ENCODE measurements at places on chromosomes 6 and 20. TPM values are rescaled to one million over a fixed set of nuclear protein-coding genes. Genes with fewer than 3 reads are reported as not detected.

GRCh38 chr6:142569676-142570075 lies 267.9 kb downstream of the ADGRG6 start:
- peaks cover 3% of the 10 kb centered on the region for H3K27me3 ChIP-seq
- no peak overlapping the region for H3K4me3 ChIP-seq
- no peak overlapping the region for H3K27ac ChIP-seq
- H3K36me3 ChIP-seq: no peaks in the 10 kb centered on the region

CENPW gene
- 15.0 TPM for total RNA-seq

- H3K4me1 ChIP-seq: peaks cover 13% of the 10 kb centered on the region
- H3K36me3 ChIP-seq: no peaks in the 10 kb centered on the region
- no peak overlapping the region for H3K4me3 ChIP-seq
- peak; percentile 86 for DNase-seq
Measured at GRCh38 chr6:142893088-142893487, 51.9 kb downstream of the HIVEP2 start.

HLA-DQA2 gene
- not detected for total RNA-seq

- H3K27me3 ChIP-seq: no peaks in the 10 kb centered on the region
- peaks cover 13% of the 10 kb centered on the region for H3K4me1 ChIP-seq
- H3K27ac ChIP-seq: peak overlapping the region; percentile 90
- H3K36me3 ChIP-seq: peaks cover 3% of the 10 kb centered on the region
Measured at GRCh38 chr20:51695574-51696303, 72.5 kb downstream of the ATP9A start.

DEFB118 gene
- total RNA-seq: not detected

DNA sequence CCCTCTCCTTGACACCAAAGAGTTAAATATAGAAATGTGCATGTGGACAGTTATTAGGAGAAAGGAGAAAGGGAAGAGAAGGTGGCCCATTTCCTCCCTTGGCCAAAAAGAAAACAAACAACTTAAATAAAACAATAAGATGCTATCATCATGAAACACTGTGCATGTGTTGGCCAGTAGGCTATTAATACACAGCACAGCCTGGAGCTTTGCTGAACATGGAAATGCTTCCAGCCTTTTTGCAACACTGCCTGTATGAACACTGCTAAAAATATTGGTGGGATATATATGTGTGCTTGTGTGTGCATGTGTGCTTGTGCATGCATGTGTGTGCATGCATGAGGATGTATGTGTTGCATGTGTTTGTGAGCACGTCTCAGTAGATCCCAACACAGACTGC lies 100.4 kb downstream of the LY86 start:
- no peaks in the 10 kb centered on the region for H3K36me3 ChIP-seq
- no peak overlapping the region for H3K27ac ChIP-seq
- H3K27me3 ChIP-seq: peaks cover 4% of the 10 kb centered on the region
- peaks cover 2% of the 10 kb centered on the region for H3K4me1 ChIP-seq
- no peak for DNase-seq

DNA sequence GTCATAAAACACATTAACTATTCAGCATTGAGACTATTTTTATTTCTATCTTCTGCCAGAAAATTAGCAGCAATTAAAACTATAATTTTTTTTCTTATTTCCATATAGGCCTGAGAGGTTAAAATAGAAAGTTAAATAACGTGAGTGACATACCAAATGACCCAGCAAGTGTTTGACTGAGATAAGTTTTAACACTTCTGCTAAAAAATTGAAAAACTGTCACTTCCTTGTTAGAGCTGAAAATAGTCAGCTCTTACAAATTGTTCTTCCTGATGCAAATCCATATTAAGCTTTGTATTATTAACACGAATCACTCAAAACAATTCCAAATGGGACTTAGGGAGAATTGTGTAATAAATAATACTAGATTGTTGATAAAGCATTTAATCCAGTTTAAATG lies 26.5 kb upstream of the STX11 start:
- H3K36me3 ChIP-seq: no peaks in the 10 kb centered on the region
- DNase-seq: no peak
- no peak overlapping the region for H3K27ac ChIP-seq
- no peak overlapping the region for H3K4me3 ChIP-seq
- peaks cover 3% of the 10 kb centered on the region for H3K27me3 ChIP-seq

- no peaks in the 10 kb centered on the region for H3K4me1 ChIP-seq
- no peak for DNase-seq
- H3K4me3 ChIP-seq: no peak overlapping the region
Measured at GRCh38 chr6:164911151-164911550, 398.3 kb downstream of the C6orf118 start.

FOXQ1 gene
- not detected for total RNA-seq

LHFPL5 gene
- not detected for total RNA-seq

DNA sequence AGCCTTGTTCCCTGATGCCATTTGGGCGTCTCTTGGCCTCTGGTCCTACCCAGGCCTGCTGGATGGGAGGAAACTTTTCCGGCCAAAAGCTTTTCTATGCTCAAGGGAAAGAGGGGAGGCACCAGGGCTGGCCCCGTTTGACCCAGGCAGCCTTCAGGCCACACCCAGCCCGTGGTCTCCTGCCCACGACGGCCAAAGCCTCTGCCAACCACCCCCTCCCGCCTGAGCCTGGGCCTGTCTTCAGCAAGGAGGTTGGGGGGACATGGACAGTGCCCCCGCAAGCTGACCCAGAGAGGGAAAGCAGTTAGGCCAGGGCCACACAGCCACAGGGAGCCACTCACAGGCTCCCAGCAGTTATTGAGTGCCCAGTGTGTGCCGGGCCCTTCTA lies 49.5 kb downstream of the SRC start:
- peaks cover 37% of the 10 kb centered on the region for H3K36me3 ChIP-seq
- DNase-seq: no peak
- no peak overlapping the region for H3K4me3 ChIP-seq
- no peaks in the 10 kb centered on the region for H3K4me1 ChIP-seq
- H3K27me3 ChIP-seq: no peaks in the 10 kb centered on the region

OR2H2 gene
- total RNA-seq: not detected

DNA sequence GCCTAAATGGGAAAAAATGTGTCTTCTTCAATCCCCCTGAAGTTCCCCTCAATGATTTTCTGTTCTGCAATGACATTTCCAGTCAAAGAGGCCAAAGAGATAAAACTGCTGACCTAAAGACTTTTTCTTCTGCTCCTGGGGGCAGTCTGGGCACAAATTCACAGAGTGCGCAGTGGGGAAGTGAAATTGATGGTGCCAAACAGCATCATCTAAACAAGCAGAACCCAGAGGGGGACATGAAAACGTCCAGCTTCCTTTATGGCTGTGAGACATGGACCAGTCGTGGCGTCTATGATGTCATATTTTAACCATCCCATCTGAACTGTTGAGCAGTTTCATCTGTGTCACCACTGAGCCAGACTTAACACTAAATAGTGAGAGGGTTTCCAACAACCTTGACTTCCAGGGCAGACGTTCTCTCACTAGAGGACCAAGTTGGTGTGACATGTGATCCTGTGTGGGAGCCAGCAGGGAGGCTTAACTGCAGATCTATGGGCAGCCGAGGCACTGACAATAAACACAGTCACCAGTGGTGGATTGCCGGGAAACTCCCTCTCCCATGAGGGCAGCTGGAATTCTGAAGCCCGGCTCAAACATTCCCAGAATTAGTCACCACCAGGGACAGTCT lies 12.4 kb downstream of the SCML4 start:
- no peaks in the 10 kb centered on the region for H3K4me1 ChIP-seq
- no peak overlapping the region for H3K4me3 ChIP-seq
- peaks cover 24% of the 10 kb centered on the region for H3K27me3 ChIP-seq
- H3K36me3 ChIP-seq: no peaks in the 10 kb centered on the region
- peak; percentile 21 for DNase-seq

DNA sequence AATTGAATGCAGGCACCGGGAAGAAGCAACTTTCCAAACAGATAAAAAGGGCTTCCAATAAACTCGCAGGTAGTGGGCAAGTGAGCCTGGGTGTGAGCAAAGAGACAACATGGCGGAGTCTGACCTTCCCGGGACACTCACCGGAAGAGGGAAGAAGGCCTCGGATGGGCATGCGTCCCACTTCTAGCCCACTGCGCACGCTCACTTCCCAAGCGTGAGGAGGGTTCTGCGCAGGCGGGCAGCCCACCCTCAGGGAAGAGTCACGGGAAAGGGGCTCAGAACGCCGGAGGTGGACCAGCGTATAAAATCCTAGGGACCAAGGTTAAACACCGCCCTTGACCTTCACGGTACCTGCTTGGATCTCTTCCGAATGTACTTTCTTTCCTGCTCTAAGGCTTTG lies 95.5 kb upstream of the AFDN start:
- DNase-seq: no peak
- H3K4me1 ChIP-seq: no peaks in the 10 kb centered on the region
- H3K27ac ChIP-seq: no peak overlapping the region
- H3K36me3 ChIP-seq: no peaks in the 10 kb centered on the region
- no peaks in the 10 kb centered on the region for H3K27me3 ChIP-seq

GRCh38 chr6:141659582-141659981 lies 473.1 kb upstream of the GJE1 start:
- no peak overlapping the region for H3K4me3 ChIP-seq
- H3K27me3 ChIP-seq: no peaks in the 10 kb centered on the region
- H3K36me3 ChIP-seq: no peaks in the 10 kb centered on the region
- no peak overlapping the region for H3K27ac ChIP-seq
- H3K4me1 ChIP-seq: no peaks in the 10 kb centered on the region

- H3K27me3 ChIP-seq: no peaks in the 10 kb centered on the region
- peaks cover 25% of the 10 kb centered on the region for H3K36me3 ChIP-seq
- H3K4me1 ChIP-seq: no peaks in the 10 kb centered on the region
- no peak overlapping the region for H3K27ac ChIP-seq
- no peak overlapping the region for H3K4me3 ChIP-seq
- no peak for DNase-seq
Measured at GRCh38 chr20:25452333-25452732, 44.9 kb downstream of the GINS1 start.

- DNase-seq: peak; percentile 61
- H3K4me1 ChIP-seq: peaks cover 5% of the 10 kb centered on the region
- H3K27ac ChIP-seq: peak overlapping the region; percentile 8
- no peaks in the 10 kb centered on the region for H3K36me3 ChIP-seq
- H3K27me3 ChIP-seq: no peaks in the 10 kb centered on the region
Measured at GRCh38 chr20:58603721-58604120, 47.4 kb upstream of the STX16 start.

GRCh38 chr20:1987826-1988225 lies 6.0 kb downstream of the PDYN start:
- no peak overlapping the region for H3K4me3 ChIP-seq
- no peaks in the 10 kb centered on the region for H3K36me3 ChIP-seq
- peaks cover 30% of the 10 kb centered on the region for H3K27me3 ChIP-seq
- no peaks in the 10 kb centered on the region for H3K4me1 ChIP-seq

- H3K36me3 ChIP-seq: no peaks in the 10 kb centered on the region
- H3K27me3 ChIP-seq: peaks cover 8% of the 10 kb centered on the region
- peaks cover 2% of the 10 kb centered on the region for H3K4me1 ChIP-seq
Measured at GRCh38 chr6:20325641-20326421, 75.8 kb upstream of the E2F3 start.

HRH3 gene
- not detected for total RNA-seq

DNA sequence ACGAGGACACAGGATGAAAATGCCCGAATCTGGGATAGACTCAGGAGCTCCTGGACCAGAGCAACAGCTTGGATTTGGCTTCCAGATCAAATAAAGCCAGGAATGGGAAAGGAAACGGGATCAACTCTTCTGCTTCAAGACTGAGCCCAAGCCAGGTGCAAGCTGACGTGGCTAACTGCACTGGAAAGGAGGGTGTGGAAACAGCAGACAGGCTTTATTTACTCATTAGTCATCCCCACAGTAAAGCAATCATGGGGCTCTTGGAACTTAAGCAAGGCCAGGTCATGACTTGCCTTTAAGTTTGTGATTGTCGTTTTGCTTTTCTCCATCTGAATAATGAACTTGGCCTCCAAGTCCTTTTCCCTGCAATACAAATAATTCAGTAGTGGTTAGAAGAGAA lies 45.2 kb downstream of the KIF16B start:
- peak; percentile 96 for DNase-seq
- H3K27ac ChIP-seq: peak overlapping the region; percentile 46
- peaks cover 14% of the 10 kb centered on the region for H3K4me1 ChIP-seq

GRCh38 chr6:22699151-22699550 lies 129.8 kb downstream of the HDGFL1 start:
- H3K36me3 ChIP-seq: no peaks in the 10 kb centered on the region
- DNase-seq: no peak
- H3K27me3 ChIP-seq: no peaks in the 10 kb centered on the region
- H3K4me3 ChIP-seq: no peak overlapping the region

WFDC5 gene
- not detected for total RNA-seq

DNA sequence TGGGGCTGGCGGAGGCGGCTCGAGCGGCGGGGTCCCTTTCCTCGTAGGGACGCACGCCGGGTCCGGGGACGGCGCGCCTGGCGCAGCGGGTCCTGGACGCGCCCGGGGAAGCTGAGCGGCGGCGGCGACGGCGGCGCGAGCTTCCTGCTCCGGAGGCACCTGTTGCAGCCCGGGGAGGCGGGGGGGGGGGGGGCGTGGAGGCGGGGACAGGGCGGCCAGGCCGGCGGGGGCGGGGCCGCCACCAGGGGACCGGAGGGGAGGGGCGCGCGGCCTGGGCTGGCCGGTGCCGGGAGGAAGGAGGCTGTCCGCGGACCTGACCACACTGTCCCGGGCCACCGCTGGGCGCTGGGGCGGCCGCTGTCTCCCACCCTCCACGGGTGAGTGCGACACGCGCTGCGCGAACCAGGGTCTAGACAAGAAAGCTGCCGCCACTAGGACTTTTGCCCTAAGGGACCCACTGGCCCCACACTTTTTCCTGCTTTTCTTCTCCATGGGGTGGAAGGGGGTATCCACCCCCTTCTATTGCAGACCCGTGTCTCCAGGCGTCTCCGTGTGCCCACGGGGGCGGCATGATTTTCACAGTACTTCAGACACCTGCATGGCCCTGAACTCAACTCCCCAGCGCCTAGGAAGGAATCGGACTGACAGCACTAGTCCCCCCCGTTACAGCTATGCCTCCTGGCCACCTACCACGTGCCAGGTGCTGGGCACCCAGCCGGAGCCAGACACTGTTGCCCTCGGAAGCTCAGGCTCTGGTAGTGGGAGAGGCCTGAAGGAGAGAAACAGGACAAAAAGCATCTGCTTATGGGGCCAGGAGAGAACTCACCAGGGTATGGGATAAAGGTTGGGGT lies at the start of gene NFATC2:
TSS of gene NFATC2 (minus strand) at position 149 of the 851 bp plus-strand sequence. CDS start 220 bp downstream, outside the sequence.
- H3K4me1 ChIP-seq: no peaks in the 10 kb centered on the region
- no peak within 1 kb of the TSS for H3K27ac ChIP-seq
- no peak within 1 kb of the TSS for H3K4me3 ChIP-seq
- no peaks in the 10 kb centered on the region for H3K36me3 ChIP-seq
- no peak for DNase-seq

DNA sequence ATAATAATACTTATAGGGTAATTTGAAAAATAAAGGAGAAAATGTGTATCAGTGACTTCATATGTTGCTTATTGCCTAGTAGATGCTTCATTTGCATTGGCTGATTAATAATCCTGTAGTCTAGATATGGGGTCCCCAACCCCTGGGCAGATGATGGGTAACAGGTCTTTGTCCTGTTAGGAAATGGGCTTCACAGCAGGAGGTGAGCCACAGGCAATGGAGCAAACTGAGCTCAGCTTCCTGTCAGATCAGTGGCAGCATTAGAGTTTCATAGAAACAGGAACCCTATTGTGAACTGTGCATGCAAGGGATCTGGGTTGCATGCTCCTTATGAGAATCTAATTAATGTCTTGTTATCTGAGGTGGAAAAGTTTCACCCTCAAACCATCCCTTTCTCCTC lies 1049.5 kb upstream of the EPHA7 start:
- H3K4me1 ChIP-seq: no peaks in the 10 kb centered on the region
- no peaks in the 10 kb centered on the region for H3K36me3 ChIP-seq
- H3K27ac ChIP-seq: no peak overlapping the region
- H3K27me3 ChIP-seq: no peaks in the 10 kb centered on the region
- DNase-seq: no peak

Measured in IMR-90 (cell line).